Lung (tissue), 17 donors: ENCODE measurements at places on chromosomes 13 and 19. TPM values are rescaled to one million over a fixed set of nuclear protein-coding genes. Genes with fewer than 3 reads are reported as not detected.
A peak's percentile ranks its signal among the peaks of the same experiment; 100 is the strongest.

The TLE2 gene
- total RNA-seq: 47.1 TPM

The MEIOSIN gene
- not detected for total RNA-seq

The FCER2 gene
- 0.37 TPM for total RNA-seq

- no peak overlapping the region for H3K27ac ChIP-seq
- H3K4me3 ChIP-seq: peak overlapping the region; percentile 35
- peak; percentile 14 for DNase-seq
- peaks cover 76% of the 10 kb centered on the region for H3K27me3 ChIP-seq
- no peaks in the 10 kb centered on the region for H3K36me3 ChIP-seq
Measured at GRCh38 chr13:96090240-96091101, 564 bp downstream of the HS6ST3 start.

DNA sequence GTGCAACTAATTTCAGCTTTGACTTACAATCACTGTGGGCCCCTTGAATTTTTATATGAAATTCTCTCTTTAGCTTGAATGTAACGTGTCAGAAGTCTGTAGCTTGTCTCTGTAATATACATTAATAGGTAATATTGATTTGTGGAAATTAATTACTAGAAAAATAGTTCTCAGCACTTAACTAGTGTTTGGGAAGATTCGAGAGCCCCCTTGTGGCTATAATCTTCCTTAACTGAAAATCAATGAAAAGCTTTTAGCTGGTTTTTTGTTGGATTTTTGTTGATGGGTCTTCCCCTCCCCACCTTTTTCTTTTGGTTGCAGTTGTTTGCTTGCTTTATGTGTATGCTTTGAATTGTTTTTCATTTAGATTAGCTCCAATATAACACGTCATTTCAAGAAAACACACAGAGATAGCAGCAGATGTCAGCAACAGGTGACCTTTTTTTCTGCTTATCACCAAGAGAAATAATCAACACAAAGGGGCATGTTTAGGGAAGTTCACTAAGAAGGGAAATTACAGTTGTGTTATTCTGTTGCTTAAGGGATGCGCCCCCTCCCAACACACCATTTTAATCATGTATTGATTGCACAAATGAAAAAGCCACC, 176.8 kb downstream of the OXGR1 start:
- no peak for DNase-seq
- no peaks in the 10 kb centered on the region for H3K36me3 ChIP-seq
- H3K27me3 ChIP-seq: no peaks in the 10 kb centered on the region
- H3K4me3 ChIP-seq: no peak overlapping the region
- H3K27ac ChIP-seq: no peak overlapping the region

DNA sequence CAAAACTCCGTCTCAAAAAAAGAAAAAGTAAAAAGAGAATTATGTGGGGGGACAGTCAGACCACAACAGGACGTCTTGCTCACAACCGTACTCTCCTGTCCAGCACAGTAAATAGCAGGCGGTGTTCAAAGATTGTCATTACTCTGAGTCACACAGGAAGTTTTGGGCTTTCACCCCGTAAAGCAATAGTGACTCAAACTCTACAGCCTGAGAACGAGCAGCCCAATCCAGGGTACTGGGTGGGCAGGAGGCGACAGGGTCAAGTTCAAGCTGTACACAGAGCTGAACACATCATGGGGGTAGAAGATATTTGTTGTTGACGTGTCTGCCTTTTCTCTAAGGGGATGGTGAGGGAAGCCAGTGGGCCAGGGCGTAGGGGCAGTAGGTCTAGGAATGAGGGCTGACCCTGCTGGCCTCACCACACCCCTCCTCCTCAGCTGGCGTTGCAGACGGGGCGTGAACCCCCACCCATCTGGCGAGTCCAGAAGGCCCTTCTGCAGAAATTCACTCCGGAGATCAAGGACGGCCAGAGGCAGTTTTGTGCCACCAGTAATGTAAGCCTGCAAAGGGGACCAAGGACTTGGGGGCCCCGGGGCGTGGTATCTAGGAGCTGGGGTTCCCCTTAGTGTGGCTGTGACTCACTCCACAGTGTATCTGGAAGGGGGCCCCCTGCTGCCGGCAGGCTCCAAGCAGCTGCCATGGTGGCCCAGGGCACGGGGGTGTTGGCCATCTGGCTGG, 23.3 kb downstream of the PRR12 start:
- peaks cover 40% of the 10 kb centered on the region for H3K36me3 ChIP-seq
- DNase-seq: no peak
- H3K4me3 ChIP-seq: no peak overlapping the region
- no peak overlapping the region for H3K27ac ChIP-seq
- no peaks in the 10 kb centered on the region for H3K4me1 ChIP-seq

GRCh38 chr19:35773020-35773806, 2.2 kb upstream of the ARHGAP33 start:
- peak; percentile 65 for DNase-seq
- no peak overlapping the region for H3K4me3 ChIP-seq
- H3K27ac ChIP-seq: no peak overlapping the region
- no peaks in the 10 kb centered on the region for H3K27me3 ChIP-seq

- H3K36me3 ChIP-seq: no peaks in the 10 kb centered on the region
- H3K4me3 ChIP-seq: no peak overlapping the region
- H3K27me3 ChIP-seq: no peaks in the 10 kb centered on the region
- H3K4me1 ChIP-seq: no peaks in the 10 kb centered on the region
Measured at GRCh38 chr13:104984296-104984818, 1551.1 kb downstream of the EFNB2 start.

DNA sequence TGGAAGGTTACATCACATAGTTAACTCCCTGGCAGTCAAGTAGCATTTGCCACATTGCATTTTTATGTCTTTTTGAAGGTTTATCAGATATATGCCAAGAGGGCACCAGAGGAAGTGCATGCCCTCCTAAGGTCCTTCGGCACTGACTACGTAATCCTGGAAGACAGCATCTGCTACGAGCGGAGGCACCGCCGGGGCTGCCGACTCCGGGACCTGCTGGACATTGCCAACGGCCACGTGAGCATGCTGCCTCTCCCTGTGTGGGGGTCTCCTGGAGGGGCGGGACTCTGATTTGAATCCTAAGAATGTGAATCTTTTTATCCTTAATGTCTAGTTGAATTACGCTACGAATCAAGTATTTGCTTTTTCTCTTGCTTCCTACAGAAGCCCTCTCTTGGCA, 74.8 kb downstream of the DPY19L3 start:
- no peak overlapping the region for H3K4me3 ChIP-seq
- peaks cover 24% of the 10 kb centered on the region for H3K36me3 ChIP-seq
- H3K4me1 ChIP-seq: no peaks in the 10 kb centered on the region
- no peak overlapping the region for H3K27ac ChIP-seq
- no peak for DNase-seq
- no peaks in the 10 kb centered on the region for H3K27me3 ChIP-seq
